CD8-positive, alpha-beta T cell (primary cell): ENCODE measurements at places on chromosomes 3 and 15.

GRCh38 chr3:190764231-190765134 is 98.0 kb downstream of the GMNC start:
- DNase-seq, result no peak

DNA sequence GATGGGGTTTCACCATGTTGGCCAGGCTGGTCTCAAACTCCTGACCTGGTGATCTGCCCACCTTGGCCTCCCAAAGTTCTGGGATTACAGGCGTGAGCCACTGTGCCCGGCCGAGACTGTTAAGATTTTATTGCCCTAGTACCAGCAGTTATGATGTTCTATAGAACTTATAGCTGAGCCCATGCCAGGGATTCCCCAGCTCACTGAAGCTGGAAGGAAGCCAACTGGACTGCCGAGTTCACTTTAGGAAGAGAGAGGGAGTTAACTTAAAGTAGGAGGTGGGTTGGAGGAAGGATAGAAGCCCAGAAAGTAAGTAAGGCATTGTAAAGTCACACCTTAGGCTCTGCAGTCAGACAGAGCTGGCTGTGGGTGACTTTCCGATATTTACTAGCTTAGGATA is 101.1 kb upstream of the BOC start:
- no peak for DNase-seq

DNA sequence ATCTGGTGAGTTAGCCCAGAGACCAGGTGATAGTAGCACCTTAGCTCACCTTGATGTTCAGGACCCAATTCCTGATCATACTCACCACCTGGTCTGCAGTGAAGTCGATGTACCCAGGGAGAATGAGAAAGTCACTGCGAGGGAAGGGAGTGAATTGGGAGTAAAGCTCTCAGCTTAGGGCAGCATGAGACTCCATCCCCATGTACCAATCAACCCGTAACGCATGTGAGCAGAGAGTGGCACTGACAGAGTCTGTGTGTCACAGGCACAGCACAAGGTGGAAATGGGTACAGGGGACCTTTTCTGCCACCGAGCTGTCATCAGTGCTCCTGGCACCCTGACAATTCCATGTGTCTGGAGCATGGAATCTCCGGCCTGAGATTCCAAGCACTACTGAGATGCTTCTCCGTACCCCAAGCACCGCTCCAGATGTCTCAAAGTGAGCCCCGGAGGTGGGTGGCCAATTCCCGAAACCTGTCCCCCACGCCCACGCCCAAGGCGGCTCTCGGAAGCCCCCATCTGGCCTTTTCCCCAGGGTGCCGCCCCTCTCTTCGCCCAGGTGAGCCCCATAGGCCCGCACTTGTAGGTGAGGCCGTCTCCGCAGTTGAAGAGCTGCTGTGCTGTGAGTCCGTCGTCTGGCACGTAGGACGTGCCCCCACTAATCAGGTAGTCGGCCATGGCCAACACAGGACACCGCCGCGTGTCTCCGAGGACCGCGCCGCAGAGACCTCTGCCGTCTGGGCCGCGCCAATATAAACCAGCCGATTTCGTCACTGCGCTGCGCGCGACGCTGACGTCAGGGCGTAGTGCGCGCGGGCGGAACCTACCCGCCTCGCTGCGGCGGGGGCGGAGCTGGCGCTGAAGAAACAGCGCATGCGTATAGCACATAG is at the start of gene IMPDH2:
TSS of gene IMPDH2 (minus strand) at position 726 of the 890 bp plus-strand sequence. CDS start at position 678, 48 bp downstream.
- DNase-seq, result peak; percentile 91

GRCh38 chr3:42957573-42957972 is 21.5 kb upstream of the GASK1A start:
- no peak for DNase-seq
